D341Med (cell line): ENCODE measurements at places on chromosomes 3 and 15.
A peak's percentile ranks its signal among the peaks of the same experiment; 100 is the strongest.

- DNase-seq: no peak
Observed at GRCh38 chr15:98650417-98651035, 2.2 kb downstream of the IGF1R start.

GRCh38 chr15:68309024-68309423 is 31.5 kb downstream of the FEM1B start:
- DNase-seq: no peak

DNA sequence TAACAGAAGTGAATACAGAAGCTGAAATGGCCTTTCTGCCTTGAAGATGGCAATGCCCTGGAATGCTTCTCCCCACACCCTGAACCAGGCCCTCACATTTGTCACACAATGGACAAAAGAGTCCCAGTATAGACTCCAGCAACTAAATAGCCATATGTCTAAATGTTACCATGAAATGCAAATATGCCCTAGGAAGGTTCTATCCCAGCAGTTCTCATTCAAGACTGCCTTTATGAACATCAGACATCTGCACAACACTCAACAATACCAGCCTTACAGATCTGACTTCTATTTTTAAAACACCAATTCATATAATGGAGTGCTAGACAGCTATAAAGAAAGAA is 7.9 kb downstream of the ITGB5 start:
- no peak for DNase-seq

DNA sequence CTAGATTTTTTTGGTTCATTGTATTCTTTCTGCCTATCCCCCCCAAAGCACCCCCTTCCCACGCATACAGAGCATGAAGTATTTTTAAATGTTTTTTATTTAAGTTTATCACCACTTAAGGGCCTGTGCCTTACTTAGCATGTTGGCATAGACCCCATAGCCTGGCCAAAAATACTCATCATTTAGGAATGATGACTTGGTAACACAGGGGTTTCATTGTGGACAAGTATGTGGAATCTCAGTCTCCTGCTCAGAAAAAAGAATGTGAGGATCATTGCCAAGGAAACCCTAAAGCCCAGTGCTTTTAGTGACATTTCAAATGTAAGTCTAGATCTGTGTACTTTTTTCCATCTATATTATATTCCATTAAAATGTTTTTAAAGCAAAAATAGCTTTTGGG is 146.3 kb downstream of the ALCAM start:
- no peak for DNase-seq

DNA sequence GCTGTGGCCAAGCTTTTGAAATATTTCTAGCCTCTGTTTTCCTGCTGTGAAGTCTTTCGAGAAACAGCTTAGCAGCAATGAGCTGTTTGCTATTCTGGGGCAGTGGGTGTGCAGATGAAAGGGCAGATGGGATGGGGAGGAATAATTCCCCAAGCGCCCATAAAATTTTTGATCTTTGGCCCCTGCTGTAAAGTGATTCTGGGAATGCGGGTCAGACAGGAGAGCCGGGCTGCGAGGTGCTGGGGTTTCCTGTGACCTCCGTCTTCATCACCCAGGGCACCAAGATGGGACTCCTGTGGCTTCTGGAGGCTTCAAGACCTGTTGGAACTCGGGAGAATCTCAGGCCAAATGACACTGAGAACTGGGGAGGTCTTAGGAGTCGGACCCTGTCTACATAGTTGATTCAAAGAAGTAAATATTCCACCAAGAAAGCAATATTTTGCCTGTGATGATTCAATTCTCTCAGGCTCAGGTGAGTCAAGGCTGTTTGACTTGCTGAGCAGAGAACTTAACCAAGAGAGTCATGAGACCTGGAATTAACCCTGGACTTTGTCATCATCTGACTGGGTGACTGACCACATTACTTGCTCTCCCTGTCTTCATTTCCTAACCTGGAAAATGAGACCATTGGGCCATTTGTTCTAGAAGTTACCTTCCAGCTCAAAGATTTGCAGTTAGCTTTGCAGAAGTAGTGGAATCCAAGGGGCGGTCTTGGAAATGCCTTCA is 86.4 kb downstream of the POLR2M start:
- DNase-seq: no peak

DNA sequence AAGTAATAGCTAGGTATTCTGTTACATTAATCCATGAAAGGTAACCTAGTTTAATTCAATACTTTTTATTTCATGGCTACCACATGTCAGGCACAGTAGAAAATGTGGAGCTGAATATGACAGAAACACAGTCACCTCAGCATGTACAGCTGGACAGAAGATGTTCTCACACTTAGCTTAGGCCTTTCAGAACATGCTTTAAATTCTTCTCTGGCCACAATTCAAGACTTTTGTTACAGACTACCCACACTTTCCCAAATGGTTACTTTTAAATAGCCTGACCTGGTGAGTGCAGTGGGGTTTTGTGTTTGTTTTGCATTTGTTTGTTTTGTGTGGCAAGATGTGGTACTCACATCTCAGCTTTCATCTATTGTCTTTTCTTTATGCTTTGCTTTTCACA is 1079.5 kb downstream of the IGSF11 start:
- no peak for DNase-seq

DNA sequence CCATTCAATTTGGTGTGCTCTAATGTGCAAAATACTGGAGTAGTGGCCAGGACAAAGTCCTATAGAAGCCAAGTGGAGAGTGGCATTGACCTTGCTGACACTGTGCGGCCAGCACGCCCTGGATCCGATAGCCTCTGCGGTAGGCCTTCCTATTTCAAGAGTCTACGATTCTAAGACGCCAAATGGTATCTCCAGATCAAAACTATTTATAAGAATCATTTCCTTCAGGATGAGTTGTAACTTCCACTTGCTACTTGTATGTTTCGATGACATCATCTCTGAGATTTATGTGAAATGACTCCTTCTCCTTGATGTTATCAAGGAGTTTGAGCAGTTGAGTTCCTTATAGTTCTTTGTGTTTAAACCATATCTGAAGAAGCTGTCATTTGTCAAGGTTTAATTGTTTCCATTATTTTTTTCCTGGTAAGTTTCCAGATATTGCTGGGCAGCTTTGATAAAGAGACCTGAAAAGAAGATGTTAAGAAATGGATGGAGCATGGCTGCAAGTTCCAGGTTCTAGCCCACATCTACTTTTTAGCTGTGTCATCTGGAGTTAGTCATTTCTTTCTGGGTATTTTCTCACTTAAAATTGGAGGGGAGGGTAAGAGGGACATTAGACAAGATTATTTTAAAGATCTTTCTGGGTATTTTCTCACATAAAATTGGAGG is 71.8 kb downstream of the TMEM44 start:
- no peak for DNase-seq

GRCh38 chr15:35956056-35956455 is 410.1 kb upstream of the DPH6 start:
- no peak for DNase-seq

GRCh38 chr3:194333212-194333980 is 17.7 kb downstream of the CPN2 start:
- DNase-seq: peak; percentile 92

DNA sequence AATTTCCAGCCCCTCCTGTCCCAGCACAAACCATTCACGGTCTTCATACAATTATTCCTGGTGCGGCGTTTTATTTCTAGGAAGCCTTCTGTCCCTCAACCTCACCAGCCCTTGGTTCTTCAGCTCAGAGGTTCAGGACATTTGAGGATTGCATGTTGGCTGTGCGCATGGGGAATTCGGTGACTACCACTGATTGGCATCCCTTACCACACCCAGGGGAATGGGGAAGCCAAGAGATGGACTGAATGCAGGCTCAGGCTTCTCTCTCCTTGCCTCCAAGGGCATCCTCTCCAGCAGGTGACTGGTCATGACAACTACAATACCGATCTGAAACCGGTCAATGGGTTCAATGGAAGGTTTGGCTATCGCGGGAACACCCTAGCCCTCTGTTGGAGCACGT is 153.8 kb downstream of the MTHFS start:
- no peak for DNase-seq

GRCh38 chr3:126994661-126995245 is 11.8 kb downstream of the PLXNA1 start:
- DNase-seq: no peak
